ENCODE measurements at places on chromosomes 6 and 20.
A peak's percentile ranks its signal among the peaks of the same experiment; 100 is the strongest.

DNA sequence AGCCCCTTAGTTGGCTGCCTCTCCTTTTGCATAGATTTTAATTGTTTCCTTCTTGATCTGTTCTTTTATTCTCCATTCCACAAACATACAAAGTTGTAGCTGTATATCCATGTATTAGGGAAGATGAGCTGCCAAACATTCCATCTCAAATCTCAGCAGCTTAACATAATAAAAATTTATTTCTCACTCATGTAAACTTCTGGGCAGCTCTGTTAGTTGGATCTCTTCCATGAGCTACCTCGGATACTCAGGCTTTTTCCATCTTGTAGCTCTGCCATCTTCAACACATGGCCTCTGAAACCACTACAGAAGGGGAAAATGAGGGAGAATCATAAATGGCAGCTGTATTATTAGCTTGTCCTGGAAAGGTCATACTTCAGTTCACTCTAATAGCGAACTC is 149.4 kb upstream of the BMP2 start:
- DNase-seq, result no peak

DNA sequence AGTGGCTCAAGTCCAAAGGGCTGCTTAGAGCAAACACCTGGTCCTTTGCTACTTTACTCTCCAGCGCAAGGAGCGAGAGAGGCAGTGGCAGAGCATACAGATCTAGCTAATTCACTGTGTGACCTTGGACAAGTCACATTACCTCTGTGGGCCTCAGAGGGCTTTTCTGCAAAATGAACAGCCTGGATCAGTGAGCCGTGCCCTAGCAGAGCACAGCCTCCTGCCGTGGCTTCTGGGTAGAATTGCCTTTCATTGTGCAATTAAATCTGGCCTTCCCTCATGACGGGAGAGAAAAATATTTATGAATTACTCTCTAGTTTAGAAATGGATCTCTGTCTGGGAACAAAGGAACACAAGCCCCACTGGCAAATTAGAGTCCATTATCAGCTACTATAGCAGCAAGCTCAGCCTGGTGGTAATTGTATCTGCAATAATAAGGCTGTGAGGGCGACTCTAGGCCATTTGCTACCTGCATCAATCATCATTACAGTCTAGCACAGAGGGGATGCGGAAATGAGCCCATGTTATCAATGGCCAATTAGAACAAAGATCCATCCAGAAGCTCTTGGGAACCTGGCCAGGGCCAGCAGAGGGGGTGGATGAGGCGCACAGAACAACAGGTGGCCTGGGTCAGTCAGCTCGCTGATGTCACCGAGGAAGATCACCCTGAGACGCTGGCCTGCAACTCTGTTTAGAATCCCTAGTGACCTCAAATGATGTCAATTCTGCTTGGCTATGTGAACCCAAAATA is 114.2 kb upstream of the LY86 start:
- DNase-seq, result no peak

DNA sequence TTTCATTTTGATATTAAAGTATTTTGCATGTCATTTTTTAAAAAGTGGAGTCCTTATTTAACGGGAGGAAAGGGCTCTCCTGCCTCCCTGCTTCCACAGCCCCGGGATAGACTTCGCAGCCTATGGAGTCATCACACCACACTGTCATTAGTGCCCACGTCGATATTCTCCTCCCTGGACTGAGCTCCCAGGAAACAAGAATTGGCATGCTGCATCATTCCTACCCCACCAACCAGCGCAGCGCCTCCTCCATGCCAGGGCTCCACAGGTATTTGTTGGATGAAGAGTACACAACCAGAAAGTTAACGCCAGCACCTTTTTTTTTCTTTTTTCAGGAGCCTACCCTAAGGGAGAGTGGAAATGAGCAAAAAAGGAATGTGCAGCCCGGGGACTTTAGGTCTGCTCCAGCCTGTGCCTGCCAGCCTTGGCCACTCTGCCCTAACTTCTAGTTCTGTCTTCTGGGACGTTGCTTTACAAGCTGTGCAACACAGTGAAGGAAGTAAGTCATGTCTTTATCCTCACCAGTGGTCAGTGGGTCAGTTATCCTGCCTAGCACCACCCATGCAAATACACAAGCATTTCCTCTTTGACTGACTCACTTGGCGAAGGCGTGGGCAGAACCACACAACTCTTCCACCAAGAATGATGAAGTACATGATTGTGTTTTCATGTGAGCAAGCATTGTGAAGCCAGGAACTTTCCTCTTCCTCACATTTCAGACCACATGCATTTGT is 180.7 kb upstream of the UST start:
- DNase-seq, result peak; percentile 62

- DNase-seq, result no peak
Observed at GRCh38 chr6:126907996-126908395, 210.5 kb upstream of the RSPO3 start.

- no peak for DNase-seq
Observed at GRCh38 chr20:46872328-46873211, 22.1 kb upstream of the EYA2 start.

DNA sequence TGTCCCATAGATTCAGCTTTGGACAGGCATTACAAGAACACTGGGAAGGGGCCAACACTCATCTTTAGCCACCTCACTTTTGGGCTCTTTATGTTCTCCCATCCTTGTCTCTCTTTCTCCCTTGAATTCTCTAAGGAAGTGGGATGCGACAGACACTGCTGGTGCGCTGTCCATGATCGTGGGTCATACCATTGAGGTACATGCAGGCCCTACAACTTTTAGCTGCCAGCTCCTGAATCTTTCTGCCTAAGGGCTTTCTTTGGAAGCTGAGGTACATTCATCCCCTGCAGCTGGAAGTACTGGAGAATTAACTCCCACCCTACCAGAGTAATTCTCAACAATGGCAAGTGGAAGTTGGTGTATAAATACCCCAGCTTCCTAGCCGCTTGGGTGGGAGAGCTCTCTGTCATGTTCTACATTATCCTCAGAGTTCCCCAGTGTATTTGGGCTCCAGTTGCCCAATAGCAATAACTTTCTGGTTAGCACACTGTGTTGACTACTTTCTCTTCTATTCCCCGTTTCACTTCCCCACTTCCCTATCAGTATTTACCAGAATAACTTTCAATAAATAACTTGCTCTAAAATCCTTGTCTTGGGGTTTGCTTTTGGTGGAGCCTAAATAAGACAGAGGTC is 309.4 kb upstream of the RNF24 start:
- peak; percentile 8 for DNase-seq

GRCh38 chr6:111173341-111173740 is 86.0 kb downstream of the SLC16A10 start:
- DNase-seq, result no peak

- DNase-seq, result no peak
Observed at GRCh38 chr6:155646443-155646842, 190.8 kb upstream of the NOX3 start.

GRCh38 chr20:35776513-35777101 is 4.8 kb downstream of the PHF20 start:
- no peak for DNase-seq

DNA sequence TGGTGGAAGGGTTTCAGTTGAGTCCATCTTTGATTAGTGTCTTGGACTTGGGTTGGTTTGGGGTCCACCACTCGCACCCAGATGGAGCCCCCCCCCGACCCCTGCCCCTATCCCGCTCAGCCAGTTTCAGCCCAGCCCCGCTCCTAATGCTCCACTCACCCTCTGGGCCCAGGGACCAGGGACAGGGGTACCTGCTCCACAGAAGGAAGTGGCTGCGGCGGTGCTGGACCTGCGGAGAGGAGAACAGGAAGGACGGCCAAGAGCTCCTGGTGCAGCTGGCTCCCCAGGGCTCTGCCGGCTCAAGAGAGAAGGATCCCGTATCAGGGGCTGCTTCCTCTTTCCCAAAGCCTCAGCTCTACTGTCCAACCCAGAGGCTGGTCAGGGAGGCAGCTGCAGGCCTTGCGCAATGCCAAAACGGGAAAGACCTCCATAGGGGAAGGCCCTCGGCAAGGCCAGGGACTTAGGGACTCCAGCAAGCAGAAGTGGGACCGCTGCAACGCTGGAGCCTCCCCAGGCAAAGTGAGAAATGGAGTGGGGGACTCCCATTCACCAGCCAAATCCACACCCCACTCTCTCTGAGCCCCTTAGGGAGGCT is at the start of gene SIGLEC1:
TSS of gene SIGLEC1 (minus strand) at position 322 of the 595 bp plus-strand sequence. CDS start 5,472 bp downstream, outside the sequence.
- DNase-seq, result no peak

GRCh38 chr6:121711472-121711871 is 276.0 kb downstream of the GJA1 start:
- DNase-seq, result no peak

- no peak for DNase-seq
Observed at GRCh38 chr6:30066082-30066481, 916 bp upstream of the PPP1R11 start.

- DNase-seq, result no peak
Observed at GRCh38 chr20:400454-401275, 7.4 kb upstream of the RBCK1 start.

DNA sequence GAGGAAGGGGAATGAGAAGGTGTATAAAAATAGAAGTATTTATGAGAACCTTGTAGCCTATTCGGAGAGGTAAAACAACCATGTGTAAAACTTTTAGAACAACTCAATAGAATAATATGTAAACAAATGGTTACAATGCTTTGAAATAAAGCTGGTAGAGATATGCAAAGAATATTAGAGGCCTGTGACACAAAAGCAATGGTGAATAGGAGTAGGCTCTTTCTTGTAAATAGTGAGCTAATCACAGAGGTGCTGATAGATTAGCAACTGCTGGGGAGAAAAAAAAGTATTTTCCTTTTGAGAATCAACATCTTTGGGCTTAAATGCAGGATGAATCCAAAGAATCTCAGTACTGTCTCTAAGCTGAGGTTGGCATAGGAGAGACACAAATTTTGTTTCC is 7.0 kb downstream of the TMEM200A start:
- DNase-seq, result no peak

DNA sequence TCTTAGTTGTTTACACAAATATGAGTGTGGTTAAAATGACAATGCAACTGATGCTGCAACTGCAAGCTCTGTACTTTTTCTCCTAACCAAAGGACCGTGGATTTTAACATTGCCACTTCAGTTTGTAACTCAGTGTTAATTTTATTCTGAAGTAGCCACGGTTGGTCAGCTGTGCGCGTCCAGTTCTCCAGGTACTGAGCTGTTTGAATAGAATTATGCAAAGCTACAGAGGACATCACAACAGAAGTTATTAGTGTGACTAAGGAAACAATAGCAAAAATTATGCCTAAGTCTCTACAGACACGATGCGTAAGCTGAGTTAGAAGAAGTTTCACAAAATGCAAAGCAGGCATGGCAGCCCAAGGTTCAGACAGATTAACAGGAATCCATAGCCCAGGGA is 4.4 kb upstream of the ABHD12 start:
- no peak for DNase-seq

- no peak for DNase-seq
Observed at GRCh38 chr6:123681957-123682462, 45.3 kb upstream of the TRDN start.

DNA sequence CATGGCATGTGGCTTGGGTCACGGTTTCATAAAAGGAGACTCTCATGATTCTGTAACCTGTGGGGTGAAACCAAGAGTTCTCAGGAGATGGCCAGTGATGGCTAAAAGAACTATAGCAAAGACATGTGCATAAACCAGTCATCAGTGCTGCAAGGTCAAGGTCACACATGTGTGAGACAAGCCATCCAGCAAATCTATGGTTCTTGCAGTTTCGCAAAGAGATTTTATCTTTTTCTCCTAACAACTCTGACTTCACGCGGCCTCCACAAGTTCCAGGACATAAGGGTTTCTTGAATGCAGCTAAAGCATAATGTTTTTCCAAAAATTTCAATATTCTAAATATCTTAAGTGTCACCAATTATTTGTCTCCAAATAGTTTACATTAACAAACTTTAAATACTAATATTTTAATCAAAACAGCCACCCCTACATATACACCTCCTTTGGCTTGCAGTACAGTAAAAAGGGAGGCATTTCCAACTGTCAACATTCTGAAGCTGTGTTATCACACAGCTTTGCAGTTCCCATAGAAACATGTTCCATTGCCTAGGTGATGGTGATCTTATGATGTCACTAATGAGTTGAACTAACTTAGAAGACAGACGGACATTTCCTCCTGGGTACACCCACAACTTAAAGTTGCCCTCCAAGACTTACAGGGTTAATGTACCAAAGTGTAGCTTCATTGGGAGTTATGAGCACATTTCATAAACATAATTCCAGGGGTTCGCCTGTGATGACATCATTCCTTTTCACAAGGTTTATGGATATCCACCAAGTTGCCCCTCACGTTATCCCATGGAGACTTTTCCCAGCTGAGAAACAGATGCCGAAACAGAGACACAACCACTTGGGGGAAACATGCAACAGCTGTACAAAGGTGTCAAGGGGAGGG is 250.9 kb upstream of the PDE10A start:
- DNase-seq, result no peak

DNA sequence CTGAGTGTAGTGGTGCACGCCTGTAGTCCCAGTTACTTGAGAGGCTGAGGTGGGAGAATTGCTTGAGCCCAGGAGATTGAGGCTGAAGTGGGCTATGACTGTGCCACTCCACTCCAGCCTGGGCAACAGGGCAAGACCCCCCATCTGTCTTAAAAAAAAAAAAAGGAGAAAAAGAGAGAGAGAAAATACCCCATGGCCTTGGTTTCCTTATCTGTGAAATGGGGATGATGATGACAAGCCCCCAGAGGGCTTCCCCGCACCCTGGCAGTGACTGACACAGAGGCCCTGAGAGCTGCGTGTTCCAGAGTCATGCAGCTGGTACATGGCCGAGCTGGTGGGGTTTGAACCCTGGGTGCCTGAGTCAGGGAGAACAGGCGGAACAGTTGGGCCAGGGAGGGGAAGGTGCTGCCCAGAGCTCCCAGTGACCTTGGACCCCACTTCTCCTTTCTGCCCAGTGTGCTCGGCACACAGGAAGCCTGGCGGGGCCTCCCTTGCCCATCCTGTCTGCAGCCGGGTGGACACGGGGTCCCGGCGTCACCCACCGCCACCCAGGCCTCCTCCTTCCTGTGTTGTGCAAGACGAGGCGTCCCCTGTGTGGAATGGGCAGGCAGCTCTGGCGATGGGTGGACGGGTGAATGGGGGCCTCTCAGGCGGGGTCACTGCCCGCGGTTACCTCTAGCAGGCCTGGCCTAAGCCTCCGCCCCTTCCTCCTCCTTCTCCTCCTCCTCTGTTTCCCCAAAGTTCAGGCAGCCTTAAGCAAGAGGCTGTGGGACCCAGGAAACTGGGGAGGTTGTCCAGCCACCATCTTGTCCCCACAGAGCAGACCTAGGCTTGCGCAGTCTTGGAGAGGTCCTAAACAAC is 84.2 kb downstream of the CEBPB start:
- DNase-seq, result no peak

- no peak for DNase-seq
Observed at GRCh38 chr6:44805238-44805846, 417.8 kb downstream of the CDC5L start.

- DNase-seq, result no peak
Observed at GRCh38 chr20:25486377-25486776, 78.9 kb downstream of the GINS1 start.

GRCh38 chr6:33989016-33989854 is 156.7 kb downstream of the GRM4 start:
- DNase-seq, result peak; percentile 31

DNA sequence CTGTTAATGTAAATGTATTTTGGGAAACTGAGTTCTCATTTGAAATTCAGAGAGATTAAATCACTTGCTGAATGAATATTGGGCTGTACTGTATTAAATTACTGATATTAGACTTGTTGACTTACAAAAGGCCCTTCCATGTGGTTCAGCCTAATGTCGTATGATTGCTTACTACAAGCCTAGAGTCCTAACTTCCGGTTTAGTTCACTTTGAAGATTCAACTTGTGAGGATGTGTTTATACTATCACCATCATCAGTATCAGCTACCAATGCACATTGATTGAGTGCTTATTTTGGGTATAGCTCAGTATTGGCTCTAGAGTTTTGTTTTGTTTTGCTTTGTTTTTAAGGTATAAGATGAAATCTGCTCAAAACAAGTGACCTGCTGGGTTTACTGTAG is 48.3 kb downstream of the FAM217A start:
- DNase-seq, result no peak

All from SJSA1 (cell line).